ENCODE measurements at places on chromosomes 12 and 14.

DNA sequence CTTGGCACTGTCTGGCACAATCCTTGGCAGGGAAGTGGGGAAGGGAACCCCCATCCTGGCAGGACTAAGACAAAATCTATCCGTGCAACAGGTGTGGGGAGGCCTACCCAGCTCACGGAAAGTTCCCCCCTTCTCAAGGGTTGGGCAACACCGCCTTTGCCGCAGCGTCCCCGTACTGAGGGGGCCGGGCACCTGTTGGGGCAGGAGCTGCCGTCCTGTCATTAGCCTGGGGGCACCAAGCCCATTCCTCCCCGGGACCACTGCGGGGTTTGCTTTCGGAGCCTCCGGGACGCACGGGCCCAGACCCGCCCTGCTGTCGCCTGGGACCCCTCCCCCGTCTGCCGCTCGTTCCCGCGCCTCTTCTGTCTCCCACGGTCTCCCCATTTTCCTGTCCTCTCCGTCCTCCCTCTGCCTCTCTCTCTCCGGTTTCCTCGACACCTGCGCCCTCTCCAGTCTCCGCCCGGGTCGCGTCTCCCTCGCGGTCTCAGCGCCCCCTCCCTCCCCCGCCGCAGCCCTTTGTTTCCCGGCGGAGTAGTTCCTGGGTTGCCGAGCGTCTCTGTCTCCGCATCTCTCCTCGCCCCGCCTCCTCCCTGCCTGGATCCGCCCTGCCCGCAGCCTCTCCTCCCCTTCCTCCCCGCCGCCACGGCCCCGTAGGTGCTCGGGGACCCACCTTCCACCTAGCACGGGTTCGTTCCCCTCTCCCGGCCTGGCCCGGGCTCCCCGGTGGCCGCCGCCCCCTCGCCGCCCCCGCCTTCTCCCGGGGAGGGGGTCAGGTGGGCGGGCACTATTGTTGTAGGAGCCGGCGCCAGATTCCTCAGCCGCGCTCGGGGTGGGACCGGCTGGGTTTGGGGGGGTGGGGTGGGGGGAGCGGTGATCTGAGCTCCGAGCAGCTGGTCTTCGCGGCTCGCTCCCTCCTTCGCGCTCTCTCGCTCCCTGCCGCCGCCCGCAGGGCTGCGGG, at the start of gene CACNB3:
TSS of gene CACNB3 (plus strand) at position 624 of the 958 bp plus-strand sequence. CDS start 434 bp downstream, outside the sequence.
- peak; percentile 27 for DNase-seq

DNA sequence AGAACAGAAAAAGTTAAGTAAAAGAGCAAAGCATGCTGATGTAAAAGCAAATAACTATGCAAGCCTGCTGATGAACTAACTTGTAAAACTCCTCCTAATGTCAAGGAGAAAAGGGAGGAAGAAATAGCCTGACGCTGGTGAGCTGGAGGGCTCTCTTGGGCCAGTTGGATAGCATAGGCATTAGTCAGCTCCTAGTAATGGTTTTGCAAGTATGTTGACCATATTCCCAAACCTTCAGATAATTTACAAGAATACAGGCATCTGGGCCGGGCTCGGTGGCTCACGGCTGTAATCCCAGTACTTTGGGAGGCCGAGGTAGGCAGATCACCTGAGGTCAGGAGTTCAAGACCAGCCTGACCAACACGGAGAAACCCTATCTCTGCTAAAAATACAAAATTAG, 871.4 kb downstream of the C12orf50 start:
- DNase-seq: no peak

DNA sequence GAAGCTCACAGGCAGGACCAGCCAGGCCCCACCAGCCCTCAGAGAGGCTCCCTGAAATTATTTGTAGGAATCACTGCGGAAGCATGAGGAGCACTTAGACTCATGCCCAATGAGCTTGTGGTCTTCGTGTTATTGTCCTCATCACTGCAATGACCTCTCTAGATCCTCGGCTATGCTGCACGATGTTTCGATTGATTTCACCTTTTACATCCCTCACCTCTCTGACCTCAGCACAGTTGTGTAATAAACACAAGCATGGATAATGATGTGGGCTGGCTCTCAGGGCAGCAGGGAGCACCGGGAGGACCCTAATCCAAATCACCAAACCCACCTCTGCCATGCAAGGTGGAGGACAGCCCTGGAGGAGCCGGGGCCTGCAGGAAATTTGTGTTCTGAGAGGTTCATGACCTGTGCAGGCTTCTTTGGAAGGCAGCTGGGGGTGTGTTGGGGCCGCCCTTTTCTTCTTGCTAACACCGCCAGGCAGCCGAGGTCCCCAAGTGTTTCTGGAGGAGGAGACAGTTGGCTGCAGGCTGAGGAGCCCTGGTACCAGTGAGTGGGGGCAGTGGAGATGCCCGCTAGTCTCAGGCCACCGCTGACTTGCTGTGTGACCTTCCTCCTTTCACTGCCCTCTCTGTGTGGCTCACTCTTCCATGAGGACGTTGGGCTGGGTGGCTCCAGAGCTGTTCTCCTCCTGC, 29.5 kb upstream of the EML1 start:
- DNase-seq: no peak

GRCh38 chr12:26833743-26834490, 923 bp upstream of the ITPR2 start:
- peak; percentile 35 for DNase-seq

DNA sequence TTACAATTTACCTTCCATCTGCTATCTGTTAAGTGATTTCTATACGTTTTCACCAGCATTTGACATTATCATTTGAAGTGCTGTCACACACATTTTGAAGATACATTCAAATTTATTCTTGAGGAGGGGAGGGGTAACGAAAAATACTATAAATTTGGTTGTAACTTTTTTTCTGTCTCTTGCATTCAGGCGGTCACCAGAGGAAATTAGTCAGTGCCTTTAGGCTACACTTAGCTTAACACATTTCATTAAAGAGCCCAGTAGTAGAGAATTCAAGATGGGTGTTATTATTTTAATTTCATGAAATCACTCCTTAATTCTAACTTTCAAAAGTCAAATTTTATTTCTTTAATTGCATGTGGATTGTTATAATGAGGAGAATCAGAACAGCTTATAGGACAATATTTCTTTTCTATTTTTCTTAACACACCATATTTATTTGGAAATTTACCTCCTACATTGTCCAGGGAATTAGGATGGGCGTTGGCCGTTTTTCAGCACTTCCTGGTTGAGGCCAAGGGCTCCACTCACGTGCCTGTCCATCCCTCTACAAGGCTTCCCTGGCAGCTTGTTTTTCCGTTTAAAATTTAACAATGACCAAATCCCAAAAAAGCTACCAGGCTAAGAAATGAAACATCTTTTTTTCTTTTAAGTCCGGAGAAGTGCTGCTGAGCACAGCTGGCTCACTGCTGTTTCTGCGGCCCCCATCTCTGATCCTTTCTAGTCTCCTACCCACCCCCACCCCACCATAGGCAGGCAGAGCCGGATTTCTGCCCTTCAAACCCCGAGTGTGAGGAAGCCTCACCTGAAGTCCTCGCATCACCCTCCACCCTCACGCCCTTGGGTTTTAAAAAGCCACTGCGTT, 1.1 kb upstream of the FAR2 start:
- DNase-seq: peak; percentile 26

DNA sequence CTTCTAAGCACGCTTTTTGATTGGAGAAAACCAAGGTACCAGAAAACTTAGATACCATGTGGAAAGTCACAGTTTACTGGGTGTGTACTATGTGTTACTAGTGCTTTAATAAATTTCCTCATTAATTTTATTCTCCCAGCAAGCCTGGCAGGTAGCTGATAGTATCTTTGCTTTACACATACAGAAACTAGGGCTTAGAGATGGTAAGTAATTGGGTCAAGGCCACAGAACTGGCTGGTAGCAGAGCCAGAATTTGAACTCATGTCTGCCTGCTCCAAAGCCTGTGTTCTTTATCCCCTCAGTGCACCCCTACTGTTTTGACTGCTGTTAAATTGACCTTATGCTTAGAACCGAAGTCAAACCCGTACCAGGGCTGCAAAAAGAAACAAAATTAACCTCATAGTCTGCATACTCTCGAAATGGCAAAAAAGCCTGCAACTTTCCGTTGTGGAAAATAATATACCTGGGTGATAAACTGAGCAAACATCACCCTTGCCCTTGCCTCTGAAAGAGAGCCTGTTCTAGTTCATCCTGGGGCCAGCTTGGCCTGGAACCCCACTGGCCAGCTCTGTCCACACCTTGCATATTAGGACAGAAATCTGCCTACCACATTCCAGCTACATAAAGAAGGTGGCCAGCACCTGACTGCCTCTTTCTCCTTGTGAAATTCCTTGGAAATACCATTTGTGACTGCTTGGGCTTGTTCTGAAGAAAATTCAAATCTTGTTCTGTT, 118.9 kb downstream of the ETV6 start:
- DNase-seq: no peak

DNA sequence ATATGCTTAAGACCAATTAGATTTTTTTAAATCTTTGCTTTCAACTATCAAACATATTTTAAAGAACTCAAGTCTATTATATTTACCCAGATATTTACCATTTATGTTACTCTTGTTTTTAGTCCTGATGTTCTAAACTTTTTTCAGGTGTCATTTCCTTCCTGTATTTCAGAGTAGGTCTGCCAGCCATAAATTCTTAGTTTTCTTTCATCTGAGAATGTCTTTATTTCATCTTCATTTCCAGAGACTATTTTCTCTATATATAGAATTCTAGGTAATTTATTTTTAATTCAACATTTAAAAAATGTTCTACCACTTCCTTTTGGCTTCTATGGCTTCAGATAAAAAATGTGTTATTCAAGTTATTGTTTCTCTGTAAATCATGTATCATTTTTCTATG, 218.2 kb upstream of the AMIGO2 start:
- no peak for DNase-seq

DNA sequence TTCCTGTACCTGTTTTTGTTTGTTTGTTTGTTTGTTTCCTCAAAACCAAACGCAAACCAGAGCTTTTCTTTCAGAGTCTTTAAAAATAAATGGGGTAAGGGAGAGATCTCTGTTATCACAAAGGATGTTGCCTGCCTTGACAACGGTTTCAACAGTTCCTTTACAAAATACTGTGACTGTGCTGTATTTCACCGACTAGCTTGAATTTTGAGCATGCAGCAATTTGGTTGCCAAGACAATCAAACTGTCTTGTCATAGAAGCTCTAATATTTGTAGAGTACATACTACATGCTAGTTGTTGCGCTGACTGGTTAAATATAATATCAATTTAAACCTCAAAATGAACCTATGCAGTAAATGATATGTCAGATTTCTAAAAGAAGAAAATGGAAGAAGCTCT, 22.4 kb upstream of the TCP11L2 start:
- no peak for DNase-seq

GRCh38 chr12:666766-667308, 3.6 kb upstream of the NINJ2 start:
- DNase-seq: no peak

DNA sequence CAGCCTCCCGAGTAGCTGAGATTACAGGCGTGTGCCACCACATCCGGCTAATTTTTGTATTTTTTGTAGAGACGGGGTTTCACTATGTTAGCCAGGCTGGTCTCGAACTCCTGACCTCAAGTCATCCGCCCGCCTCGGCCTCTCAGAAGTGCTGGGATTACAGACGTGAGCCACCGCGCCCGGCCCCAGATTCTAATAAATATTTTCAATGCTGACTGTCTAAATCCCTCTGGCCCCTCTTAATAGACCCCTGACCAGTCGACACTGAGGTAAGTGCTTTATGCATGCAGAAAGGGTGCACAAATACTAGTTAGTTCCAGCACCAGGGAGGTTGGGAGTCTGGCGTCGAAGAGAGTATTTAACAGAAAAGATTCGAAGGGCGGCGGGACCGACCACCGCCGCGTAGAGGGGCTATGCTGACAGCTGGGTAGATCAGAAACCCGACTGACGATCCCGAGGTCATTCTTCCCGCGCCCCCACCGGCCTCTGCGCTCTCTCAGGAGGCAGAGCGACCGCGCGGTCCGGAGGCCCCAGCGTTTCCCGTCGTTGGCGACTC, 1.1 kb upstream of the SPATS2 start:
- no peak for DNase-seq

GRCh38 chr14:98328496-98328895, 943.5 kb downstream of the BCL11B start:
- DNase-seq: no peak

GRCh38 chr12:104623883-104624282, 167.1 kb downstream of the CHST11 start:
- DNase-seq: no peak

DNA sequence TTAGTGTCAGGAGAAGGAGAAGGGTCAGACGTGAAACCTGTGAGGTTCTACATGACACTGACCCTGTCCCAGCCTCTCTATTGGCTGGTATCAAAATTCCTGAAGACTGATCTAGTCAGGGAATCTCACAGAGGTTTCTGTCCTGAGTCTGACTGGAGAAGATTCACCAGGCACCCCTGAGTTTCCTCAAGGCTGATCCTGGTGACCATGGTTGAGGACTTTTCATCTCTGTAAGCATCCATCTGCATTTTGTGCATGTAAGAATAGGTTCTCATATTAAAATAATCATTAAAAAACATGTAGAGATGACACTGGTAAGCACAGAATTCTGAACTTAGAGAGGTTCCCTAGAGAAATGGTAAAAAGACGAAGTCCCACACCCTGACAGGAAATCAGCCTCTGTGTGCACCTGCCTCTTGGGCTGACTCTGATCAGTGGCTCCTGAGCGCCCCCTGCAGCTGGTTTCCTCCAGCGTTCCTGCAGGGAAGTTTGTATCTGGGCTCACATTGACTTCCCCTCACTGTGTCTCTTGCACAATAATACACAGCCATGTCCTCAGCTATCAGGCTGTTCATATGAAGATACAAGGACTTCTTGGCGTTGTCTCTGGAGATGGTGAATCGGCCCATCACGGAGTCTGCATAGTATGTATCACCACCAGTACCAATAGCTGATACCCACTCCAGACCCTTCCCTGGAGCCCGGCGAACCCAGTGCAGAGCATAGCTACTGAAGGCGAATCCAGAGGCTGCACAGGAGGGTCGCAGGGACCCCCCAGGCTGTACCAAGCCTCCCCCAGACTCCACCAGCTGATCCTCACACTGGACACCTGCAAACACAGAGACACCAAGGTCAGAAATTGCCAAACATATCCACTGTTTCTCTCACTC, 991.9 kb downstream of the TMEM121 start:
- DNase-seq: peak; percentile 75

DNA sequence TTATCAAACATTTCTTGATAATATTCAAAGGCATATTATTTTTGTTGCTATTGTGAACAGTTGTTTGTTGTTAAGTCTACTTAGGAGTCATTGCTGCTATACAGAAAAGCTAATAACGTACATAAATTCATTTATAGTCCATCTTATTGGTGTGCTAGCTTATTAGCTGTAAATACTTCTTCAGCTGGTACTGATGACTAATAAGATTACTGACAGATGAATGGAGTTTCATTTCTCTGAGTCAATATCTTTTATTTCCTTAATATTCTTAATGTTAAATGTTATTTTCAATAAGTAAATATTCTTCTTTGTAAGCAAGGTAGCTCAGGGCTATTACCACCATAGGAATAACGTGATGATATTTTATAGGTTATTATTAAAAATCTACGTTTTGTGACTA, 139.4 kb upstream of the SLCO1C1 start:
- DNase-seq: no peak
